Thymus (tissue), 14 donors: ENCODE measurements at places on chromosomes 2 and 18. TPM values are rescaled to one million over a fixed set of nuclear protein-coding genes. Genes with fewer than 3 reads are reported as not detected.

DNA sequence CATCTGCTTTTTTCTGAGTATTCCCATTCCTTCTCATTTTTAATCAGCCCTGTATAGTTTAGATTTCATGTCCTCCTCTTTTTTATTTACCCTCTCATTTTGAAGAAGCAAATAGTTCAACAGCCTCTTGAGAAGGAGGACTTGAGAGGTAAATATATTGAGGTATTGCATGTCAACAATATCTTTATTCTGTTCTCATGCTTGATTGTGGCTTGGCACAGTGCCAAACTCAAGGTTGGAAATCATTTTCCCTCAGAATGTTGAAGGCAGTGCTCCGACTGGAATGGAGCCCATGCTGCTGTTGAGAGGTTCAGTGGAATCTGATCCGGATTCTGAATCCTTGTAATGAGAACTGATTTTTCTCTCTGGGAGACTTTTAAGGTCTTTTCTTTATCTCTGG, 31.0 kb upstream of the GALNT3 start:
- DNase-seq, result no peak

- DNase-seq, result no peak
These were observed 5.3 kb downstream of the SLC4A3 start for GRCh38 chr2:219632760-219633105.

MDH1B gene
- total RNA-seq, result 1.2 TPM

GRCh38 chr2:10810202-10811161, 2.1 kb downstream of the PDIA6 start:
- no peak for DNase-seq

SPDYA gene
- total RNA-seq, result 0.47 TPM

DNA sequence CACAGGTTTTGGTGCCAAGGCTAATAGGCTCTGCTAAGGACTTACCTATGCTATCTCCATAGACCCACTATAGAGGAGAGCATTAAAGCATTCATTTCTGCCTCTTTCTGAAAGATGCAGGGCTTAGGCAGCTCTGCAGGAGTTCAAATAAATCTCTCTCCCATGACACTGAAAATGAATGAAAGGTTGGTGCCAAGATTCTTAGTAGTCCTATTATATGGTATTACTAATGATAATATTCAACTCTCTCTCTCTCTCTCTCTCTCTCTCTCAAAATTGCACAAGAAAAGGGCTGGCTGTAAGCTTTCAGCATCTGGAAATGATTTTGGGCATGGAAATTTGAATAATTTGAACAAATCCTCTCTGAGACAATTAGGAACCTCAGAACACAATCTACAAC, 433.7 kb downstream of the MBD2 start:
- DNase-seq, result no peak

DNA sequence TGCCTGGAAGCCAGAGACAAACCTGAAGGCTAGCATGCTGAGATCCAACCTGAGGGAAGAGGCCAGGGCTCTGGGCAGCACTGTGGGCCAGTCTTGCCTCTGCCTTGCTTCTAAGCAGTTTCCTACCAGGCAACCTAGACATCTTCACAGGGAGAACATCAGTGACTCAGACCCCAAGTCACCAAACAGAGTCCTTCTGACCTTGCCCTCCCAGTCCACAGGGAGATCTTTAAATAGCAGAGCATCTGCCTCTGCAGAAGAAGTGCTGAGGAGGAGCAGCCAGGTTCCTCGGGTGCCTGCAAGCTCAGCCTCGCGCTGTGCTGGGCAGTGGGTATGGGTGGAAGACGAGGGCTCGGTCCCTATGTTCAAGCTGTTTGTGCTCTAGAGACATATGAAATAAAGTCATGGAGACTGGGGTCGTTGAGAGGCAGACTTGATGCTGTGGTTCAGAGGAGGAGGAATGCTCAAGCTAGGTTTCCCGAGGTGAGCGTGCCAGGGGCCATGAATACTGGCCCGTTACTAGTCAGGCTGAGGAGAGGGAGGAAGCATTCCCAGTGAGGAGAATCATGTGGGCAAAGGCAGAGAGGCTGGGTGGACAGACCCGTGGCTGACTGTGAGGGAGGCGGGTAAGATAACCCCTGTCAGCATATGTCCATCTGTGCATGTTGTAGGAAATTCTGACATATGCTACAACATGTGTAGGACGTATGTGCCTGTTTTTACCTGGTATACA, 66.5 kb downstream of the BOLA3 start:
- no peak for DNase-seq

PLGLB2 gene
- 1.5 TPM for total RNA-seq

DNA sequence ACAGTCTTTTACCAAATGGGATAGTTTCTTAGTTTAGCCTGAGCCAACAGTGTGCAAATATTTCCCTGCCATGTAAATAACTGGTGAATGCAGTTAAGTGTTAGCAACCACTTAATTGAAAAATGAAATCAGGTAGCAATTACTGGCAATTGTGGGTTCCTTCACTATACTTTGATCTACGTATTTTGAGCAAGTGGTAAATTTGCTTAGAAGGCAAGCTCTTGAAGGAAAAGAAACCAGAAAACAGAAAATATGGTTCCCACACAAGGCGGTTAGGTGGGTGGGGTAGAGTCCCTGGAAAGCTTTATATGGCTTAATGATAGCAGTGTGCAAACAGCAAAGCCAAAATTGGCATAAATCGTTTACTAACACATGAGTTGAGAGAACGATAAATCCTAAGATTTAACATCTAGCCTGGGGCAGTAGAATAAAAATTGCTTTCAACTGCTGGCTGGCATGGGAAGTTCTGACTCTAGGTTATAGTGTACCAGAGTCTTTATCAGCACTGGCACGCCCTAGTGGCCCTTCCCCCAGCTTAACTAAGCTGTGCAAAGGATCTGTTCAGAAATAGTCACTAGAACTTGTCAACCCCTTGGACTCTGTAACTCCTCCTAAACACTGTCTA, 17.0 kb downstream of the SLC9A2 start:
- DNase-seq, result no peak

GRCh38 chr2:232698556-232699091, 1.5 kb downstream of the GIGYF2 start:
- no peak for DNase-seq

GRHL1 gene
- total RNA-seq, result 1.2 TPM

- no peak for DNase-seq
These were observed 88.4 kb upstream of the RND3 start for GRCh38 chr2:150575861-150576260.

DNA sequence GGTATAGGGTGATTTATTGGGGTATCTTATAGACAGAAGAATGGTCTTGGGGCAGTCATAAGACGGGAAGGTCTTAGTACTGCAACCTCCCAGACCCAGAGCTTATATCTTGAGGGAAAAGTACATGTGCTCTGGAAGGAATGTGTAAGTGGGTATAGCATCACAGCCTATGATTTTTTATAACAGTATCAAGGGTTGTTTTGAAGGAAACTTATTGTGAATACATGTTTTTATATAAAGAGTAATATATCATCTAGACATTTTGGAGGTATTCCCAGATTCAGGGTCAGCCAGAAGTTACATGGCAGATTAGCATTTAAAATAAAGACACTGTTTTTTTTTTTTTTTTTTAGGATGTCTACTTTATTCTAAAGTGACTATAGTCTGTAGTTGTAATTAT, 47.6 kb upstream of the STON1 start:
- DNase-seq, result no peak
